ENCODE measurements at places on chromosomes 13 and 19.

GRCh38 chr13:48908381-48909055 is 67.2 kb upstream of the FNDC3A start:
- no peaks in the 10 kb centered on the region for H3K27me3 ChIP-seq
- H3K27ac ChIP-seq, result no peak overlapping the region
- DNase-seq, result no peak
- H3K4me1 ChIP-seq, result no peaks in the 10 kb centered on the region
- H3K4me3 ChIP-seq, result no peak overlapping the region

GRCh38 chr19:35868172-35868822 is at the start of gene APLP1:
TSS of gene APLP1 (plus strand) at chr19:35868574. CDS start at chr19:35868637, 63 bp downstream.
- peak within 1 kb of the TSS; percentile 48 for H3K4me3 ChIP-seq
- DNase-seq, result peak; percentile 57
- no peaks in the 10 kb centered on the region for H3K36me3 ChIP-seq

DNA sequence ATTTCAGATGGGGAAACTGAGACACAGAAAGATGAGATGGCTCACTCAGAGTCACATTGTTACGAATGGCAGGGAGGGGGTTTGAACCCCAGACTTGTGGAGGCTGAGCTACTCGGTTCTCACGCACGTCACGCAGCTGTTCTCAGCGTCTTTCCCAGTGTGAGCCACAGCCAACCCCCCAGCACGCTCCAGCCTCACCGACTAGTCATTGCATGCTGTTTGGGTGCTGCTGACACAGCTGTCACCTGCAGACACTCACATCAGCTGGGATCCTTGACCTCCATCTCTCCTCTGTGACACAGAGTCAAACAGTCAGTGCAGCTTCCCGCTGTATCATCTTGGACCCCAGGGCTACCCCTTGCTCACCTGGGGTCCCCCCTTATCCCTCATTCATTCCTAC is 2.4 kb upstream of the NCAN start:
- no peak overlapping the region for H3K4me3 ChIP-seq
- no peak overlapping the region for H3K27ac ChIP-seq
- H3K36me3 ChIP-seq, result no peaks in the 10 kb centered on the region
- H3K27me3 ChIP-seq, result peaks cover 24% of the 10 kb centered on the region
- DNase-seq, result no peak

GRCh38 chr19:10552510-10553053 is 8.9 kb downstream of the ATG4D start:
- peaks cover 10% of the 10 kb centered on the region for H3K36me3 ChIP-seq
- H3K4me3 ChIP-seq, result no peak overlapping the region
- no peaks in the 10 kb centered on the region for H3K4me1 ChIP-seq
- no peak overlapping the region for H3K27ac ChIP-seq
- H3K27me3 ChIP-seq, result no peaks in the 10 kb centered on the region

- H3K4me1 ChIP-seq, result no peaks in the 10 kb centered on the region
- no peak overlapping the region for H3K27ac ChIP-seq
- H3K36me3 ChIP-seq, result no peaks in the 10 kb centered on the region
- no peaks in the 10 kb centered on the region for H3K27me3 ChIP-seq
- H3K4me3 ChIP-seq, result no peak overlapping the region
- DNase-seq, result no peak
Measured at GRCh38 chr19:31289381-31289880, 59.8 kb downstream of the TSHZ3 start.

GRCh38 chr13:27830010-27830409 is 37.7 kb downstream of the GSX1 start:
- H3K4me3 ChIP-seq, result no peak overlapping the region
- H3K4me1 ChIP-seq, result no peaks in the 10 kb centered on the region
- no peak overlapping the region for H3K27ac ChIP-seq
- DNase-seq, result peak; percentile 6

- H3K27me3 ChIP-seq, result no peaks in the 10 kb centered on the region
- H3K27ac ChIP-seq, result no peak overlapping the region
- H3K4me1 ChIP-seq, result no peaks in the 10 kb centered on the region
- H3K36me3 ChIP-seq, result no peaks in the 10 kb centered on the region
- no peak for DNase-seq
Measured at GRCh38 chr13:25652764-25653163, 281.0 kb downstream of the ATP8A2 start.

GRCh38 chr13:114020750-114021463 is 47.0 kb upstream of the C13orf46 start:
- no peaks in the 10 kb centered on the region for H3K4me1 ChIP-seq
- H3K4me3 ChIP-seq, result no peak overlapping the region
- DNase-seq, result no peak
- H3K27ac ChIP-seq, result no peak overlapping the region

DNA sequence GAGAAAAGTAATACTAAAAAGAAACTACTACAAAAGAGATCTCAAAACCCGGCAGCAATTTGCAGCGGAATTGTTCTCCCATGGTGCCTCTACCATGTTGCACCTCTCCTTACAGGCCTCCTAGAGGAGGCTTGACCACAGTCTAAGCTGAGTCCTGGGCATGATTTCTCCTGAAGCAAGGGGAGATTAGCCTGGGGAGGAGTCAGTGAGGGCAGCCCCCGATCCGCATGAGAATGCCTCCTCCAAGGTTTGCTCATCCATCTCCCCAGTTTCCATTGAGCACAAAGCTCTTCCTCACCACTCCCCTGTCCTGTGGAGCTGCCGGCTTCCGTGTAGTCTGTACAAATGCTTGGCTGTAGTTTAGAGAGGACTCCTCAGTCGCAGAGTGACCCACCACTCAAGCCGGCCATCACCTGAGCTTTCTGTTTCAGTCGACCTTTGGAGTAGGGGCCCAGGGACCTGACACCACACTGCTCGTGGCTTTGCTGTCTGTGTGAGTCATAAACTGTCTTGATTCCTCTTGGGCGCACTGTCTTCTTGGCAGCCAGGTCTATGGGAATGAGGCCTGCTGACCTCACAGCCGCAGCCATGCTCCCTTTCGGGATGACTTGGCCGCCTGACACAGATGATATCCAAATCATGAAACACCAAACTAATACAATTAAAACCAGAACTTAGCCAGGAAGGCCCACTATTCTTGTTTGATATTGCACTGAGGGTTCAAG is 72.3 kb downstream of the C1QTNF9 start:
- no peaks in the 10 kb centered on the region for H3K4me1 ChIP-seq
- H3K27ac ChIP-seq, result no peak overlapping the region
- H3K27me3 ChIP-seq, result no peaks in the 10 kb centered on the region

- no peak overlapping the region for H3K4me3 ChIP-seq
- H3K36me3 ChIP-seq, result no peaks in the 10 kb centered on the region
- DNase-seq, result no peak
Measured at GRCh38 chr19:35039881-35040825, 1.4 kb upstream of the HPN start.

GRCh38 chr19:42067315-42067888 is 2.6 kb downstream of the GRIK5 start:
- H3K27ac ChIP-seq, result no peak overlapping the region
- H3K4me1 ChIP-seq, result no peaks in the 10 kb centered on the region
- H3K4me3 ChIP-seq, result no peak overlapping the region
- DNase-seq, result no peak

GRCh38 chr13:40651866-40652587 is 14.4 kb downstream of the FOXO1 start:
- no peak overlapping the region for H3K4me3 ChIP-seq
- H3K27ac ChIP-seq, result no peak overlapping the region
- no peaks in the 10 kb centered on the region for H3K36me3 ChIP-seq

DNA sequence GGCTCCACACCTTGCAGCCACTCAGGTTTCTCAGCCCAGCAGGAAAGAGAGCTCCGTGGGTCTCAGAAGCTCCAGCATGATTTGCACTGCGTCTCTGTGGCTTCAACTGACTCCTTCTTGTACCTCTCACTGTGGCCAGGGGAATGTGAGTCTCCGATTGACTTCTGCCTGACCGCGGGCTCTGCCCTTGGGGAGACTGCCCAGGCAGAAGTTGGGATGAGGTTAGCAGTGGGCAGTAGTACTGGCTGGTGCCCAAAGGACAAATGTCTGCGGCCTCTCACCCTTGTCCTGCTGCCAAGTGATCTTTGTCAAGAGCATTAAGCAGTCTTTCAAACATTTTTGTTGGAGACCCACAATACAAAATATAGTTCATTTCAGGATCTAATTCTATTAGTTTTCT is 34.4 kb upstream of the FXYD3 start:
- no peaks in the 10 kb centered on the region for H3K4me1 ChIP-seq
- H3K27ac ChIP-seq, result no peak overlapping the region
- no peaks in the 10 kb centered on the region for H3K27me3 ChIP-seq
- no peak overlapping the region for H3K4me3 ChIP-seq
- DNase-seq, result no peak

DNA sequence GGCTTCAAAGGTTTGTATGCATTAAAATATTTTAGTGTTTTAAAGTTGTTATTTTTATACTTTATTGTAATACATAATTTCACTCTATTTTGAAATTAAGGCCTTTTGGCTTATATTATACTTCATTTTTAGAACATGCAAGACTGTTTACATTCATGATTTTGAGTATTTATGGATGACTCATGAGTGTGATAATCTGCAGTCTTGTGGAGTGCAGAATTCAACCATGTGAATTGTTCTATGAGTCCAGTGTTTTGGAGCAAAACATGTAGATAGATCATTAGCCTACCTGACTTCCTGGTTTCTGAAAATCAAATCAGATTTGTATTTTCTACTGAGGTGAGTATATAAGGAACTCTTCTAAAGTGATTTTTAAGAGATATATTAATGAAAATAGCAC is 241.8 kb downstream of the PCCA start:
- no peaks in the 10 kb centered on the region for H3K4me1 ChIP-seq
- DNase-seq, result no peak
- no peak overlapping the region for H3K4me3 ChIP-seq
- no peak overlapping the region for H3K27ac ChIP-seq
- H3K36me3 ChIP-seq, result no peaks in the 10 kb centered on the region
- H3K27me3 ChIP-seq, result no peaks in the 10 kb centered on the region

DNA sequence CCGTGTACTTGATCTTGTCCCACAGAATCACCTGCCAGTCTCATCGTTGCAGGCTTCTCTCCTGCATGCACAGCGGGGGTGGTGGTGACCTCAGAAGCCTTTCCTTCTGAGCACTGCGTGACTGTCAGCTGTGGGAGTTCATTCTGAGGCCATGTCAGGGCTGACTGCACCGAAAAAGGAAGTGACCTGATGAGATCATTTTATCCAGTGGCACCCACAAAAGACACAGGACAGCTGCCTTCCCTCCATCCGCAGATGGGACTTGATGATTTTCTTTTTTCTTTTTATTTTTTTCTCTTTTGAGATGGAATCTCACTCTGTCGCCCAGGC is 89.7 kb downstream of the RAB20 start:
- peaks cover 3% of the 10 kb centered on the region for H3K36me3 ChIP-seq
- no peak overlapping the region for H3K4me3 ChIP-seq
- DNase-seq, result no peak
- no peaks in the 10 kb centered on the region for H3K4me1 ChIP-seq
- no peak overlapping the region for H3K27ac ChIP-seq
- no peaks in the 10 kb centered on the region for H3K27me3 ChIP-seq

- DNase-seq, result no peak
- no peak overlapping the region for H3K4me3 ChIP-seq
- no peaks in the 10 kb centered on the region for H3K36me3 ChIP-seq
- no peaks in the 10 kb centered on the region for H3K27me3 ChIP-seq
Measured at GRCh38 chr13:45325806-45326205, 15.2 kb downstream of the TPT1 start.

- no peaks in the 10 kb centered on the region for H3K36me3 ChIP-seq
- H3K4me3 ChIP-seq, result no peak overlapping the region
- no peak overlapping the region for H3K27ac ChIP-seq
- no peaks in the 10 kb centered on the region for H3K4me1 ChIP-seq
- DNase-seq, result no peak
Measured at GRCh38 chr19:6579450-6580178, 11.3 kb downstream of the CD70 start.

- H3K4me3 ChIP-seq, result no peak overlapping the region
- H3K4me1 ChIP-seq, result no peaks in the 10 kb centered on the region
- no peaks in the 10 kb centered on the region for H3K36me3 ChIP-seq
- DNase-seq, result no peak
- no peaks in the 10 kb centered on the region for H3K27me3 ChIP-seq
- H3K27ac ChIP-seq, result no peak overlapping the region
Measured at GRCh38 chr13:112715210-112715609, 25.4 kb downstream of the ATP11A start.

DNA sequence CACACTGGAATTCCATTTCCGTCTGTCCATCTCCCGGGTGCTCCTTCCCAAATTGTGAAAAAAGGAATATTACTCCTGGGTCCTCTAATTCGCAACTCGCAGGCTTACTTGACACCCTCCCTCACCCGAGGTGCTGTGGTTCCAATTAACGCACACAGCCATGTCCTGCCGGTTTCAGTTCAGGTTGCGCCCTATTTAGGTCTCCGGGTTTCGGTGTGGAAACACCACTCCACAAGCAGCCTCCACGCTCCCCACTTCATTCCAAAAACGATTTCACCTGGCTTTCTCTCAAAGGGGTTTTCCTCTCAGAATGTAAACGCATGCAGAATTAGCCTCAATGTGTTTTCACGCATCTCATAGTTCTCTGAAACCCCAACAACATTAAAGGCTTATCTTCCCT is 37.9 kb downstream of the NAXD start:
- no peaks in the 10 kb centered on the region for H3K36me3 ChIP-seq
- no peaks in the 10 kb centered on the region for H3K4me1 ChIP-seq
- no peak for DNase-seq
- no peak overlapping the region for H3K27ac ChIP-seq
- H3K4me3 ChIP-seq, result no peak overlapping the region
- H3K27me3 ChIP-seq, result no peaks in the 10 kb centered on the region

GRCh38 chr13:79628463-79628862 is 147.5 kb downstream of the NDFIP2 start:
- no peaks in the 10 kb centered on the region for H3K27me3 ChIP-seq
- DNase-seq, result no peak
- H3K36me3 ChIP-seq, result no peaks in the 10 kb centered on the region
- H3K4me3 ChIP-seq, result no peak overlapping the region
- no peaks in the 10 kb centered on the region for H3K4me1 ChIP-seq

DNA sequence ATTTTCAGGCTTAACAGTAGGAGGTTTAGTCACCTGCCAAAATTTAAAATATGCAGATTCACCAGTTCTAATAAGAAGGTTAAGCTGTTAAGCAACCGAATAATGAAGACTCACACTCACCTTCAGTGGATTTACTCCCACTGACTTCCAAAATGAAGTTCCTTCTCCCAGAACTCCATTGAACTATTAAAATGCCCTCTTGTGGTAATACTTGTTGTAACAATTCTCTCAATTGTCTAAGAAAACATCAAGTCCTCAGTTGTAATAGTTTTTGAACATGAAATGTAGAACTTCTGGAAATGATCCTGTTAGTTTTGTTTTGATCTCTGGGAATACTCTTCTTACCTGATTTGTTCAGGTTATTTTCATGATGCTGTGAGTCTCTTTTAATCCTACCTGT is 522.0 kb upstream of the ATXN8OS start:
- no peak for DNase-seq
- no peaks in the 10 kb centered on the region for H3K27me3 ChIP-seq
- no peak overlapping the region for H3K4me3 ChIP-seq
- no peaks in the 10 kb centered on the region for H3K4me1 ChIP-seq
- H3K27ac ChIP-seq, result no peak overlapping the region
- H3K36me3 ChIP-seq, result no peaks in the 10 kb centered on the region

Data from prostate gland (tissue), 2 donors.